ENCODE measurements at places on chromosomes 3 and 15.

GRCh38 chr15:49877117-49877872 lies 241.7 kb downstream of the ATP8B4 start:
- DNase-seq, result no peak

- DNase-seq, result no peak
These were observed 30.1 kb upstream of the MNS1 start for GRCh38 chr15:56495053-56495452.

GRCh38 chr3:174777813-174778212 lies 81.3 kb upstream of the NAALADL2 start:
- DNase-seq, result no peak

DNA sequence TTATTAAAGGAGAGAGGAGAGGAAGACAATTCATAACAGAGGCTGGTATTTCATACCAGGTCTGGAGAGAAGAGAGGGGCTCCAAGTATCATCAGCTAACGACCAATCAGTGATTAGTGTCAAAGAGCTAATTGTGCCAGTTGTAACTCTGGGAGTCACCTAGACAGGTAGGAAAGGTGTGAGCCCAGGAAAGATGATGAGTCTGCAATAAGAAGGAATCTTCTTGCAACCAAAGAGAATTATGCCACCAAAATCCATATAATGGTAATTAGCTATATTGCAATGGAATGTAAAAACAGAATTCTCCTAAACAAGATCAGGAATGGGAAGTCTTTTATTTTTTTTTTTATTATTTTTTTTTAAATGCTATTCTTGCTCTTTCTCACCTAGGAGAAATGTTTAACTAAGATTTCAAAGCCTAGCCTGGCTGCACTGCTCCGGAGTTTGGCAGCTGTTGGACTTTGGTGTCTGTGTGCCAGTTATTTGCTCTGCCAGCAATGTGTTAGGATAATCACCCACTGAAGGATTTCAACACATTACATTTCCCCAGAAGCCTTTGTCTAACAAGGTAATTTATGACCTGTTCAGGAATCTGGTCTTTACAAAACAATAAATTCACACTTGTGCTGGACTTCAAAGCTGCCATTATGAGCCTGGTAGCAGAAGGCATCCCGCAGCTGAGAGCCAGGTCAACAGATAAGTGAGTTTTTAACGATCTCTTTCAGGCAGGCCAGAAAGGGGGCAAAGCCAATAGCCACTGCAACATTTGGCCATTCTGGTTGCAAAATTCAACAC lies 89.4 kb downstream of the FOXB1 start:
- no peak for DNase-seq

DNA sequence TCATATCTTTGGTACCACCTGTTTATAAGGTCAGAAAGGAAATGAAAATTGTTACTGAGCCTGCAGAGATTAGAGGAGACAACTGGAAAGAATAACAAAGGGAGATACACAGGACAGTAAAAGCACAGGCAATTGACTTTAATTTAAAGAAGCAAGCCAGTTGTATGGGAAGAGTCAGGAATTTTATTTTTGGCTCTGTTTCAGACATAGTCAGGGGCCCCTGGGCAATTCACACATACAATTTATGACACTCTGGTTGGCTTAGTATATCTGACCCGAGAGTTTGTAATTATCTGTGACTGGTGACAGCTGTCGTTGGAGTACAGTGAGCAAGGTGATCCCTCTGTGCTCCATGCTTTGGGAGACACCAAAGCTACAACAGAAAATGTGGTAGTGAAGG lies 591.9 kb upstream of the NECTIN3 start:
- DNase-seq, result no peak

Measured in T follicular helper cell (primary cell).